ENCODE measurements at places on chromosomes 12 and 14.

DNA sequence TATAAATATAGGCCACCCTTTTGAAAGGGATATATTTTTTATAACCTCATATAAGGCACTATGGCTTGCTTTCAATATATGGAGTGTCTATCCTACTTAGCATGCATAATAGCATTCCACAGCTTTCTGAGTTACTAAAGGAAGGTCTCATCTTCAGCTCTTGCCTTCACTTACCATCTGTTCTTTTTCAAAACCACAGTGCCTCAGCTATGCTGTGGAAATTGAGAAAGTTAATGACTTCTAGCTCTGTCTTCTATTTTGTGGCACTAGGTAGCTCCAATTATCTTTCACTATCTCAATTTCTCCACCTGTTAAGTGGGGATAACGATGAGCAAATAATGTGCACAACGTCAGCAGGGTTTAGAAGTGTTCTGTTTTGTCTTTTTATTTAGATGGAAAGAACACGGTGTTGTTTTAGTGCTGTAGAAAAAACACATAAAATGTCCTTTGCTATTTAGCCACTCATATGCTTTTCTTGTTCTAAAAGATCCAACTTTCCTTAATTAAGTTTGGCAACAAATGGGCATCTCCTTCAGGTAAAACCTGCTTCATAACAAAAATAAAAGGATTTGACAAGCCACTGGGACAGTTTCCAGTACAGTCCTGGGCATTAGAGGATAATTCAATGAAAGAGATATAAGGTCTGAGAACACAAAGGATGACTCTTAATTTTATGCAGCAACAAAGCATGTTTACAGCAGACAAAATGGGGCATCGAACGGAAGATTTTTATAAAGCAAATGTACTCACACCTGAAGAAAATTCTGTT, 462.0 kb upstream of the SYT1 start:
- no peak for DNase-seq

GRCh38 chr14:89296281-89296745, 120.7 kb downstream of the FOXN3 start:
- no peak for DNase-seq

- no peak for DNase-seq
Observed at GRCh38 chr12:92156139-92156538, 10.5 kb upstream of the BTG1 start.

- DNase-seq: no peak
Observed at GRCh38 chr14:77026166-77026929, 2.2 kb downstream of the IRF2BPL start.

- no peak for DNase-seq
Observed at GRCh38 chr14:60490270-60490669, 4.4 kb upstream of the C14orf39 start.

DNA sequence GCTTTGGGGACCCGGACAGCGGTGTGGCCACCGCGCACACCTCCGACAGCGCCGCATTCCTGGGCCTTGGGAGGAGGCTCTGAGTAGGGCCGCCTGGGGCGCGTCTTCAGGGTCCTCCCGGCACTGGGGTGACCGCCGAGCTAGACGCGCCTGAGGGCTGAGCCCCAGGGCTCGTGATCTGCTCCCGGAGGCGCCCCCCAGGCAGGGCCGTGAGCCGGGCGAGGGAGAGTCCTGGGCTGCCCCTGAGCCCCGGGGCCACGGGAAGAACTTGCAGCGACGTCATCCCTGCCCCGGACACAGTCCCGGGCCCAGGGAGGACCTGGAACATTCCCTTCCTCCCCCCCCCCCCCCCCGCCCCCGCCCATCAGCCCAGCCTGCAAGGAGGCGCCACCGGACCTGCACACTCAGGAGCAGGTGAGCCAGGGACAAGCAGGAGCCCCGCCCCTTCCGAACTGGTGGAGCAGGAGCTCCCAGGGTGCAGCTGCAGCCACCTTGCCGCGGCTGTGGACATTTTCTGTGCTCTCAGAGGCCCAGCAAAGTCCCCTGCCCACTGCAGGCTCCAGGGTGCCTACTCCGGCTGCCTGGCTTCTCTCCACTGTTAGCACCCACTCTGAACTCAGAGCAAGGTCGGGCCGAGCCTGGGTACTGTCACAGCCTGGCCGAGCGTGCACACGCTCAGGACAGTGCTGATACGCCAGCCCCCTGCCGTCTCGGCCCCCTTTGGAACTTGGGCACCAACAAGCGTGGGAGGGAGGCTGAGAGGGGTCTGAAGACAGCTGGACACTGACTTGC, 50.7 kb downstream of the A2M start:
- DNase-seq: no peak

DNA sequence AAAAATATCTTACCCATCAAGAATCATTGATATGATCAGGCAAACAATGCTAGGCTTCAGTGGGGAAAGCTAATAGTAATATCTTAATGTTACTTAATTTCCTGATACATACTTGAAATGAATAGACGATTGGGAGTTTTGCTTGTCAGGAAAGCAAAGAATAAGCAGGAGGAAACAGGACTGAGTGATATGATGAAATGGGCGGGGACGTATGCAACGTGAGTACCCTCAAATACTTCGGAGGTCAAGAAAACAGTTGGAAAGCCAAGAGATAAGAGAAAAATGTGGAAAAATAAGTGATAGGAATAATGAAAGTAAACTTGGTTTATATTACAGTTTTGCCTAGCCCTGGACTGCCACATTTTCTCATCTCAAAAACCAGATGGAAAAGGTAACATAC, 49.2 kb downstream of the METTL25 start:
- no peak for DNase-seq

GRCh38 chr12:4177262-4177661, 96.3 kb upstream of the CCND2 start:
- DNase-seq: no peak

DNA sequence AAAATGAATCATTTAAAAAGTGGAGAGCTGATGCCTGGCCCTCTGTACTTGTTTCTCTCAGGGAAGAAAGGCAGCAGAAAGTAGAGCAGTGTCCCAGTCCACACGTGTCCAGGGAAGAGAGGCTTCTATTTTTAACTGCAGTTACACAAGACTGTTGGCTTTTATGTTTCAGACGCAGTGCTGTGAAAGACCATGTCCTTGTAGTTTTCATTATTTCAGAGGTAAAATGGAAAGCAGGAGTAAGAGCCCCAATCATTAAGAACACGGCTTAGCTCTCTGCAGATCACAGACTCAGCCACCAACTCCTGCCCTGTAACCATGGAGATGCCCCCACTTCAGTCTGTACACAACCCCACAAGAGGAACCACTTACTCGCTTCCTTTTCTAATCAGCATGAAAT, 336.3 kb downstream of the DAD1 start:
- DNase-seq: no peak

DNA sequence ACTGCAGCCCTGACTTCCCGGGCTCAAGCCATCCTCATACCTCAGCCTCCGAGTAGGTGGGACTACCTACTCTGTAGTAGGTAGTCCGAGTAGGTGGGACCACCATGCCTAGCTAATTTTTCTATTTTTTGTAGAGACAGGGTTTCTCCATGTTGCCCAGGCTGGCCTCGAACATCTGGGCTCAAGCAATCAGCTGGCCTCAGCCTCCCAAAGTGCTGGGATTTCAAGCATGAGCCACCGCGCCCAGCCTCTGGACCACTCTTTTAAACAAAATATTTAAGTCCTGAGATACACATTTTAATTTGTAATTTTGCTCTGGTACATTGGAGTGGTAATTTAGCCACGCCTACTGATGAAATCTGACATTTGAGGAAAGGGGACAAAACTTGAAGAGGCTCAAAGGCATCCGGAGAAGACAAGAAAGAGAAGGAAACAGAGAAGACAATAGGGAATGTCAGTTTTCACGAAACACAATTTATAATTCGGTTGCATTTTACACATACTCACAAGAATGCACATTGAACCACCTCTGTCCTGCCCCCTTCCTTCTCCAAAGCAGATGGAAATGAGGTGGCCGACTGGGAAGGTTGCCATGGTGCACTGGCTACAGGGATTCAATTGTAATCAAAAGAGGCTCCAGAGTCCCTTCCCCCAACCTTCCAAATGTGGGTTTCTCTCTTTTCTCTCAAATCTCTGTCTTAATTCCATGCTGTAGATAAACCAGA, 9.7 kb upstream of the TUBA1A start:
- DNase-seq: no peak

DNA sequence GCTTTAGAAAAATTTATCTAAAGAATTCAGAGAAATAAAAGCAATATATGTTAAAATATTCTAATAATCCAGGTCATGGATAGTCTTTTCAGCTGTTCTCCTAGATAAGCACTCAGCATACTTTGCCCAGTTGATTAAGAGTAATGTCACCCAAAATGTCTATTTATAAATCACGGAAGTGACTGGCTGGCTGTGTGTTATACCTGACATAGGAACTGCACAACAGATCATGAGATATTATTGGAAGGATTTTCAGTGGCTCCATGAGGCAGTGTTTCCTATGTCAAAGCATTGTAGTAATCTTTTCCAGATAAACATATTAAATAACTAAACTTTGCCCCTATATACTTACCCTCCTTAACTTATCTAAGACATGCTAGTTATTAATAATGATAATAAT, 128.8 kb downstream of the ITPR2 start:
- no peak for DNase-seq

DNA sequence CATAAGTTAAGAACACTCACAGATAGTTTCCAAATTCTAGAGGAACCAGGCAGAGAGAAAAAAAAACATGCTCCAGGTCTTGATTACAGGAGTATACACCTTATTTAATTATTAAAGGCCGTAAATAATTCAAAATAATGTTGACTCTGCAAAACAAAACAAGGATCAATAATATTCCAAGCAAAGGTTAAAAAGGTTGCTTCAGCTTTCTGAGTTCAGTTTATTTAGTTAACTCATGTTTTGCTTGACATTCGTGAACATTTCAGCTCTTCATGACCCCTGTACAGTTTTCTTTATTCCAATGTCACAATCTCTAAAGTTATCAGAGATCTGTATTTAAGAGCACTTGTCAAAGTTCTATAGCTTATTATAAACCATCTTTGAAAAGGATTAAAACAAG, 19.6 kb downstream of the KLRF2 start:
- DNase-seq: no peak

GRCh38 chr14:45201905-45202304, 51.1 kb downstream of the MIS18BP1 start:
- DNase-seq: no peak

DNA sequence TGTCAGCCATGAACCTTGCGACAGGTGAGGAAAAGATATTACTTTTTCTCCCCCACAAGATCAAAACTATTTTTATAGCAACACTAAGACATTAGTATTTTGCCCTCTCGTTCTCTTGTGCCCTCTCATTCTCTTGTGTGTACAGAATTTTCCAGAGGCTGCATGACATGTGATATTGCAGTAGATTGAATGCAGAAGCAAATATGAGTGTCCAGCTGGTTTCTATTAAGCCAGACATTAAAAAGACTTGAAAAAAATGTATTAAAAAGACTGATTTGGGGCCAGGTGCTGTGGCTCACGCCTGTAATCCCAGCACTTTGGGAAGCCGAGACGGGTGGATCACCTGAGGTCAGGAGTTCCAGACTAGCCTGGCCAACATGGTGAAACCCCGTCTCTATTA, 63.7 kb upstream of the ZFP36L1 start:
- no peak for DNase-seq

- no peak for DNase-seq
Observed at GRCh38 chr14:70181276-70181675, 7.5 kb downstream of the SLC8A3 start.

DNA sequence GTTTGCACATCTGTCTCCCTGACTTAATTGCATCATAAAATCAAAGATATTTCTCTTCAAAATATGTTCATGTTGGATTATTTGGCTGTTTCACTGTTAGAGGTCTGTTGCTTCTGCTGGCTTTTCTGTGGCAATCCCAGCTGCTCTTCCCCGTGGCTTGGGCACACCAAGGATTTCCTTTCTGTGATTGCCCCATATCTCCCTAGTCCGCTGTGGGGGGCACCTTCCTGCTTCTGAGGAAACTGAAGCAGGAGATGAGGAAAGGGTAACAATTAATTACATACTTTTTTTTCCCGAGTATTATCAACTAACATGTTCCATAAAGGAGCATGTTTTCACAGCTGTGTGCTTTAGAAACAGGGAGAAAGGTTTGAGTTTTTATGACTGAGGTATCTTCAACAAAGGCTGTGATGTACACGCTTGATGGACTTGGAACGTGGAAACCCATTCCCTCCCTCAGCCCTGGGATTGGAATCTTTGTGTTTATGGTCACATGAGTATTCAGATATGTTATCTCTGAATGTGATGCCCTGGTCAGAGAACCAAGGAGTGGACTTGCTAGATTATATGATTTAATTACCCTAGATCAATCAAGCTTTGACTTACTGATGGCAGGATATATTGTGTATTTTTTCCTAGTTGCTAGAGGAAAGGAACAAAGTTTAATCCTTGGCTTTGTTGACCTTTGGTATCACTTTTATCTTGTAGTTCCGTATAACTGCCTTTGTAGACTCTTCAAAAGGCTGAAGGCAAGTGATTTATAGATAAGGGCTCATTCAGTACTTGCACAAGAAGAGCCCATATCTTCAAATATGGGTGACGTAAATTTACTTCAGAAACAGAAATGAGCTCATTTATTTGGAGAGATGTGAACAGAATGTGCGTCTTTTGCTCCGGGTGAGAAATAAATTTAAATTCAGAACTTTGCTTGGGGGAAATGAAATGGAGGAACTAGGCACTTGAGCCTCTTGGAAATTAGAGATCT, 46.7 kb downstream of the BORCS5 start:
- DNase-seq: no peak

GRCh38 chr14:23612354-23612732, 23.8 kb upstream of the DHRS2 start:
- no peak for DNase-seq

- DNase-seq: no peak
Observed at GRCh38 chr12:94640134-94640928, 10.0 kb downstream of the TMCC3 start.

DNA sequence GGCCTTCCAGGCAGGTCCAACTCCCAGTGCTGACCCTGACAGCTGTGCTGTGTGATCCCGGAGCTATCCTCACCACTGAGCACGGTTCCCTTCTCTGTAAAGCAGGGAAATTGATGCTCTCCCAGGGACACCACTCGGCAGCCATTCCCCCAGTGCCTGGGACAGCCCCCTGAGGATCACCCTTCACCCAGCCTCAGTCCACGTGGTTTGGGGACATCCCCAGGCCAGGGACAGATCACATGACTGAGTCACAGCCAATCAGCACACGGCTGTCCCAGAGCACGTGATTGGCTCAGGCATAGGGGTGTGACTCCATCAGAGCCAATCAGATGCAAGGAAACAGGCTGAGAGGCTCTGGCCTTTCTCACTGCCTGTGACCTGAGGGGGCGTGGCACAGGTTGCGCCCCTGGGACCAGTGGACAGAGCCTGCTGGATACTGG, 68.8 kb upstream of the SFSWAP start:
- DNase-seq: no peak

DNA sequence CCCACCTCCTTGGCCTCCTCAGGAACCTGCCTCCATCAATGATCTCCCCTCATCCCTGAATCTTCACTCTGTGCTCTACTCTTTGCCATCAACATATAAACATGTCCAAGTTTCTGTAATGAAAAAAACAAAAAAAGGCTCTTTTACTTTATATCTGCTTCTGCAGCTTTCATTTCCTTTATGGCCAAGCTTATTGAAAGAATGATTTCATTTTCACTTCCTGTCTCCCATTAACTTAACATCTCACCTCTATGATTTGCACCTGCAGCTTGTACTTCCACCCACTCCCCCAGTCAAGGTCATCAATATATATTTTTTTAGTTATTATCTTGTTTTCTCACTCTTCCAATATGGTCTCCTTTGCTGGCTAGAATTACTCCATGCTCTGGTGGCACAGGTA, 15.6 kb upstream of the RNU6-7 start:
- no peak for DNase-seq

All from stimulated activated CD4-positive, alpha-beta T cell treated with anti-CD3 and anti-CD28 coated beads, TNF-alpha, amount 100 ng/mL, for 1 hour (primary cell).